Stimulated activated CD4-positive, alpha-beta T cell treated with anti-CD3 and anti-CD28 coated beads, Interleukin-1b, Interleukin-23, amount 100 ng/mL, for 1 hour (primary cell): ENCODE measurements at places on chromosomes 13 and 19.

DNA sequence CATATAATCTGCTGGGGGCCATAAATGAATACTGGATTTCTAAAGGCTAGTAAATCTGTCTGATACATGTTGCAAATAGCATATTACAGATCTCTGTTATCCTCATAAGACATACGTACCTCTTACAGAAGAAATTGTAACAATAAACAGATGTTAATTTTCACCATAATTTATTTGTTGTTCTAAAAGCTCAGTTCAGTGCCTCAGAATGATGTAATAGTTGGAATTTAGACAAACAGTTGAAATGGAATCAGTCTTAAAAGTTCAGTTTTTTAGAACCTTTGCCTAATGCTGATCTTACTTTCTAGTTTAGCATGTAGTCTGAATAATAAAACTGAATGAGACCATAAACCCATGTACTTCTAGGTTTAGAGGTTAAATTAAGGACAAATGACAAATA, 43.1 kb downstream of the B3GLCT start:
- no peak for DNase-seq

GRCh38 chr13:104460554-104460953, 1394.3 kb upstream of the SLC10A2 start:
- DNase-seq = no peak

DNA sequence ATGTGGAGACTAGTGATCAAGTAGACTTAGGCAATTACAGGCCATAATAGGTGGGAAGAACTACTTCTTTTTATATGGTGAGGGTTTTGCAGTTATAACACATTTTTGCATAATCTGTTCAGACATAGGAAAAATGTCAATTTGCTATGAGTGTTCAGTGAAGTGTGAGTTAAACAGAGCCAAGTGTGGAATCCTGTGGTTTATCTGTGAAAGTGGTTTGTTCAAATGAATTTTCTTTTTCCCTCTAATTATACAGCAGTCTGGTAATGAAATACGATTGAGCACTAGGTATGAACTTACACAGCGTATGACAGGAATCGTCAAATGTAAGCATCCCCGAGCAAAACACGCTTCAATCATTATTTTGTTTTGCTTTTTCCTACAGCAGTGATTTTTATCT, 178.3 kb downstream of the STK24 start:
- no peak for DNase-seq

DNA sequence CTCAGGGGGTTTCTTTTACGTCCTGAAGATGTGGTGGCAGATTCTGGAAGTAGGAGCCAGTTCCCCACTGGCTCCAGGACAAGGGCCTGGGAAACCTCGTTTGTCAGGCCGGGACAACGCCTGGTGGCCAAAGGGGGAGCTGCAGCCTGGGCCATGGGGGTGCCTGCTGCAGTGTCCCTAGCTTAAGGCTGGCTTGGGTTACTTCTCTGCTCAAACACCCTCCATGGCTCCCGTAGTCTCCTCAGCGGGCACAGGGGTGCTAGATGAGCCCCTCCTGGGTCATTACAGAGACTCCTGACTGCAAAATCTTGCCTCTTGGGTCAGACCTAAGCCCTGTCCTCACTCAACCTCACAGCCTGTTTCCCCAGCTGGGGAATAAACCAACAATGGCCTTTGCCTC, 14.7 kb downstream of the CILP2 start:
- DNase-seq = no peak

GRCh38 chr13:20684546-20684945, 19.0 kb upstream of the IL17D start:
- DNase-seq = no peak

DNA sequence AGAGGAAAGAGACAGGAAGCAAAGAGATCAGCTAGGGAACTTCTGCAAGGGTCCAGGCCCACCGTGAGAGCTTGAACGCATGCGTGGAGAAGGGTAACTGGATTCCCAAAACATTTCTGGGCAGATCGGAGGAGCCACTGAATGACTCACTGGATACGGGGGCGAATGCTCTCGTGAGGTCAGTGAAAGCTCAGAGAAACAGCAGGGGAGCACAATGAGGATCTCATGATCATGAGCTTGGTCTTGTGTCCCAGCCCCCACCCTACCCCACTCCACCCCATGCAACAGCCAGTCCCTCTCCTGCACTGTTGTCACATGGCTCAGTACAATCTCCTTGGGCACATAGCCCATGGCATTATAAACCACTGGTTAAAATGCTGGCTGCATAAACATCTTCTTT, 40.6 kb downstream of the DCLK1 start:
- DNase-seq = no peak

- DNase-seq = no peak
Measured at GRCh38 chr13:22372261-22372660, 701.4 kb downstream of the FGF9 start.
